Left renal cortex interstitium (tissue), 4 donors: ENCODE measurements at places on chromosomes 4 and X.

DNA sequence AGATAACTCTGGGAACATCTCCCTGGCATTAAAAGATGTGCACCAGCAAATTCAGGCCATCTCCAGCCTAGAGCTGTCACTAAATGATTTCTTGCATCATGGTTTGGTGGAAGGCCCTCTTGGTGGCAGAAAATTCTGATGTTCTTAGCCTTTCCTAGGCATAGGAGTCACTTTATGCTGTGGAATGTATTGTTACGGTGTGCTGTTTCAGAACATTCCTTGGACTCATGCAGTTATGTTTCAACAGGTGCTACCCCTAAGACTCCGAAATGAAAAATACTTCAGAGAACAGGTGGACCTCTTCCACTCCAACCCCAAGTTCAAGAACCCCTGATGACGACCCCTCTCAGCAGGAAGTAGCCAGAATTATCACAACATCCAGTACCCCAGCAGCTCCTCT is 20.3 kb upstream of the PAPSS1 start:
- DNase-seq = no peak

GRCh38 chr4:98482847-98483806 is 175.3 kb downstream of the TSPAN5 start:
- no peak for DNase-seq

GRCh38 chr4:48970471-48970921 is 15.6 kb upstream of the CWH43 start:
- DNase-seq = no peak

GRCh38 chr4:86523333-86523732 is 70.8 kb upstream of the PTPN13 start:
- no peak for DNase-seq

DNA sequence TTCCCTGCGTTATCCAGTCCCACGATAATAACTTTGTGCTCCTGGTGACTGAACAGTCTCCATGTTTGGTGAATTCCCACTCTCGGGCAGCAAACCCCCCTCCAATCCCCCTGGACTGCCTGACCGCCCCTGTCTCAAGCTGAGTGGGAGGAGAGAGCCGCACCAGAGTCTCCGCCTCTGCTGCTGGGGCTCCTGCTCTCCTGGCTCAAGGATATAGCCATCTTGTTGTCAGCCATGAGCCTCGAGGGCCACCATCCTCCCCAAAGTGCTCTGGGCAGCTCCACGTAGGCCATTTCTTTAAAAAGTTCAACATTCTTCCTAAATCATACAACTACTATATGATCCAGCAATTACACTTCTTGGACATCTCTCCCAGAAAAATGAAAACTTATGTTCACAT is 49.3 kb upstream of the PGRMC1 start:
- no peak for DNase-seq

GRCh38 chrX:56248492-56248891 is 16.3 kb downstream of the KLF8 start:
- no peak for DNase-seq

DNA sequence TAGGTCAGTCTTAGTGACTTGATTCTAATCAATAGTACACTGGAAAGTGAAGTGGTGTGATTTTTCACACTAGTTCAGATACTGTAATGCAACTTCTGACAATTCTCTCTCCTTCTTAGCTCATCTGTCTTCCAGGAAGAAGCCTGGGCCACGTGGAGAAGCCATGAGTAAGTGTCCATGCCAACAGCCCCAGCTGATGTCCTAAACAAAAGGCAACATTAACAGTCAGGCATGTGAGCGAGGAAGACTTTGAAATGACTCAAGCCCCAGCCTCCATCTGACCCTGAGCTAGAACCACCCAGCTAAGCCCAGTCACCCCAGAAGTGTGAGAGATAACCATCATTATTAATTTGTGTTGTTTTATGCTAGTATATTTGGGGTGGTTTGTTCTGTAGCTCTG is 115.7 kb upstream of the MAGEB16 start:
- no peak for DNase-seq

- DNase-seq = no peak
Measured at GRCh38 chrX:100928660-100929613, at the start of gene XKRX. Gene XKRX, minus strand, starts transcription at chrX:100928917. Its CDS starts 613 bp downstream, at chrX:100928304.

GRCh38 chr4:54063229-54063628 is 1.2 kb downstream of the CHIC2 start:
- no peak for DNase-seq

DNA sequence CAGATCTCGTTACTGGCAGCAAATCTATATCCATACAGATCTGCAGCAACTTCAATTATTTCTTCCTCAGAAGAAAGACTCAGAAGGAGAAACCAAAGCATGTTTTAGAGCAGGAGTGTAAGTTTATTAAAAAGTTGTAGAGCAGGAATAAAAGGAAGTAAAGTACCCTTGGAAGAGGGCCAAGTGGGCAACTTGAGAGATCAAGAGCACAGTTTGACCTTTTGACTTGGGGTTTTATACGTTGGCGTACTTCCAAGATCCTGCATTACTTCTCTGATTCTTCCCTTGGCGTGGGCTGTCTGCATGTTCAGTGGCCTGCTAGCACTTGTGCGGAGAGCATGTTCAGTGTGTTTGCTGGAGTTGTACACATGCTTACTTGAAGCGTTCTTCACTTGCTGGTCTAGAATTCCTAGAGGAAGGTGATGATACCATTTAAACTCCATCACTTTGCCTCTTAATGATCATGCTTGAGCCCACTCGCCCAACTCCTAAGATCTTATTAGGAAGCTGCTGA is 1114.7 kb upstream of the PABPC4L start:
- DNase-seq = no peak

GRCh38 chr4:114527637-114528036 is 71.0 kb upstream of the UGT8 start:
- no peak for DNase-seq

- no peak for DNase-seq
Measured at GRCh38 chr4:106422766-106423165, 54.2 kb upstream of the GIMD1 start.
